ENCODE measurements at places on chromosomes 1 and 21. TPM values are rescaled to one million over a fixed set of nuclear protein-coding genes. Genes with fewer than 3 reads are reported as not detected.

Gene LYSMD1
- total RNA-seq = 0.55 TPM

DNA sequence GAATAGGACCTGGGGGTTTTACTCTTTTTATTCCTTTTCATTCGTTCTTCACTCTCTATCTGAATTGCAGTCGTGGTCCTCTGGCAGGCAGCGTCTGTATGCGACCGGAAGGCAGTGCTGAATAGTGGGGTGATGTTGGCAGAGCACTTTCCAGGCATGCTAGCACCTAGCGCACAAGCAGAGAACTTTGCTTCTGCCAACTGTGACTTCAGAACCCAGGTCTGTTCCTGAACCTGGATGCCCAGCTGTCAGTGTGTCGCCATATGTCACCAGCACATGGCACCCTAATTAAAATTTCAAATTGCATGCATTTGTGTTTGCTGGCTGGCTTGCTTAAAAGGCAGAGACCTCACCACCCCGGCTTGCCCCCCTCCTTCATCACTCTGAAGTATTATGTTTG is 116.2 kb downstream of the NFIA start:
- no peak for DNase-seq

DNA sequence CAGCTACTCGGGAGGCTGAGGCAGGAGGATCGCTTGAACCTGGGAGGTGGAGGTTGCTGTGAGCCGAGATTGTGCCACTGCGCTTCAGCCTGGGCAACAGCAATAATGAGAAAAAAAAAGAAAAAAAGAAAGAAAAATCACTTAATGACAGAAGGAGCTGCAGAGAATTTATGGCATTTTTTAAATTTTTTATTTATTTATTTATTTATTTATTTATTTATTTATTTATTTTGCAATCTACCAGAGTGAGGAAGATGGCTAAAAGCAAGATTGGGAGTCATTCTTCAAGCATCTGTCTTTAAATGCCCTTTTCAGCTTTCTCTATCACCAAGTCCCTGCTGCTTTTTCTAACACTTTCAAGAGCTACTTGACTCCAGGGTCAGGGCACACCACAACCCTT is 91.7 kb downstream of the WDR4 start:
- no peak for DNase-seq

DNA sequence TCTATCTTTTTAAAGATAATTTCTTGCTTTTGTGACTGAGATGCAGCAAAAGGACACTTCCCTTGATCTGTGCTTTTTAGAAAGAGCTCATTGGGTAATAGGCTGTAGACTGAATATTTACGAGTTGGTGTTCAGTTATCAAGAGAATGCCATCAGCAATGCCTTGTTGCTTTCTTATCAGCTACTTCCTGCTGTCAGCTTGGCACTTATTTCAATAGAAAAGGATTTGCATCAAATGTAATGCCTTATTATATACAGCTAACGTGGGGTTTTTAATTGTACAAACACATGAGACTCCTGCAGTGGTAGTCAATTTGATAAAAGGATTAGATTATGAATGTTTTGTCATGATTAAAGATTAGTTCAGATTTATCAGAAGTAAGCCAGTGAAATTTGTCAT is 122.2 kb downstream of the ADGRL2 start:
- no peak for DNase-seq

DNA sequence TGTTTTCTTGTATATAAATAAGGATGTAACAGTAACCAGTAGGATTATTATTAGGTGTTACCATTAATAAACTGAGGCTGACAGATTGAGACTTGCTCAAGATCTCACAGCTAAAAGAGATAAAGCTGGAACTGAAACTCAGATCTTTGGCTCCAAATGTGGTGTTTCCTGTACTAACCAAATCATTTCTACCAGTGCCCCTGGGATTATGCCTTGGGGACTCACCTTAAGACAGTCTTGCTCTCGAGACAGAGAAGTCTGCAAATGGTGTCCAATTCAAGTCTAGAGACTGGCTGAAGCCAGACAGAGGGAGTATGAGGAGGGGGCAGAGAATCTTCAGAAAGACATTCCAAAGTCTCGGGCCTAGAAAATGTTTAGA is 593 bp upstream of the CD53 start:
- DNase-seq = no peak

GRCh38 chr1:235011599-235012435 is 116.8 kb downstream of the TOMM20 start:
- DNase-seq = peak; percentile 93

GRCh38 chr1:42646056-42646455 is 12.2 kb upstream of the PPIH start:
- DNase-seq = no peak

- DNase-seq = no peak
These were observed 21.8 kb downstream of the RPRD2 start for GRCh38 chr1:150385537-150386445.

DNA sequence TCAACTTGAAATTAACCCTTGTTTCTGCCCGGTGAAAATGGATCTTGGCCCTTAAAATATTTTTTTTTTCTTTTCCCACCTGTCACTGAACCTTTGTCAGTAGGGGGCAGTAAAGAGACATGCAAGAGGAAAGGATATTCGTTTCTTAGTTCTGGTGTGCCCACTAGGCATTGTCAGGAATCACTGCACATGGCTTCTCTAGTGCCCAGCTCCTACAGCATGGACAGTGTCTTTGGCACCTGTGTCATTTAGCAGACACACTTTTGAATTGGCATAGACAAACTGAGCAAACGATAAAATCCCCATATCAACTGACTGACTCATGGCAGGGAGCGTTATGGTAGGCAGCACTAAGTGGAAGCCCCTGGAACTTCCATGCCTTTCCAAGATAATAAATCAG is 1048.1 kb downstream of the BRINP3 start:
- DNase-seq = no peak

DNA sequence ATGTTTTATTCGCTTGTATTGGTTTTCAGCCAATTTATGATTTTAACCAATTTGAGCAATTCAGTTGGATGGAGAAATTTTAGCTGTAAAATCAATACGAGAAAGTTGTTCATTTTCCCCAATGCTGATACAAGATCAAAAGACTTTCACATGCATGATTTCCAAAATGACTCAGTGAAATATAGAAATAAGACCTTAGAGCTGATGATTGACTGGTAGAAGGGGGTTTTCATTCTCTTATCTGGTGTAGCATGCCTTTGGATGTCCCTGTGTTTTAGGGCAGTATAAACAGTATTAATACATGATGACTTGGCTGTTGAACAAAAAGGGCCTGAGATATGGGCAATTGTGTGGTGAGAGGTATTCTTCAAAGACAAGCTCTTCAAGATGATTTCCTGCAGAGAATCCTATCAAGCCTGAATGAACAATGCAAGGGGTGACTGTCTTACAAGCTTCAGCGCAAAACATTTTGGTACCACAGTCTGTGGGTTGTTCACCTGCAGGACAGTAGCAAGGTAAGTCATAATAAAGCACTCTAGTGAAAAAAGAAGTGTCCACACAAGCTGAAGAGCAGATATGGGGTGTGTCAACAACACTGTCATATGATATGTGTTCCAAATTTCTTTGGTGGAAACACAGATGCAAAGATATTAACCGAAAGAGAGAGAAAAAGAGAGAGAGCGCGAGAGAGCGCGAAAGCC is 156.2 kb downstream of the TNFSF18 start:
- no peak for DNase-seq

DNA sequence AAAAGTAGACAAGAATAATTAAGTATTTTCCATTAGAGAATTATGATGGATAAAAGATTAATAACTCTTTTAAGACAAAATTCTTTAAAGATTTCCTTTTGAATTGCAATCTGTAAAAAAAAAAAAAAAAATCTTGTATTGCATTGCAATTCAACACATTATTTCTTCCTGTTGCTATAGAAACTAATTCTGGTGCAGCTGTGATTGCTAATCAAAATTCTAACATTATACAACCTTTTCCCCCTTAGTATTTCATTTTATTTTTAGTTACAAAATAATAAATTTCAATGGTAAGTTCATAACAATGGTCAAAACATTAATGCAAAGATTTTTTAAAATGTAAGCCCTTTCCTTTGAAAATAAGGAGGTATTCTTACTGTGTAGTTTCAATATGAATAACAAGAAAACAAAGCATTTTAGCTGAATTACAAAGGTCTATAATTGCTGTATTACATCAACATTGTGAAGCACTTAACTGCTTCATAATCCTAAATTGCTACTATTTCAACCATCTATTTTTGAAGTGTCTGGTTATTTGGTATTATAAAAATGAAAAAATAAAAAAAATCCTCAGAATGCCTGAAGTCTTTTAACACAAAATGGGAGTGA is 135.0 kb downstream of the SYT14 start:
- no peak for DNase-seq

GRCh38 chr1:51247022-51247421 is 10.9 kb downstream of the RNF11 start:
- DNase-seq = no peak

DNA sequence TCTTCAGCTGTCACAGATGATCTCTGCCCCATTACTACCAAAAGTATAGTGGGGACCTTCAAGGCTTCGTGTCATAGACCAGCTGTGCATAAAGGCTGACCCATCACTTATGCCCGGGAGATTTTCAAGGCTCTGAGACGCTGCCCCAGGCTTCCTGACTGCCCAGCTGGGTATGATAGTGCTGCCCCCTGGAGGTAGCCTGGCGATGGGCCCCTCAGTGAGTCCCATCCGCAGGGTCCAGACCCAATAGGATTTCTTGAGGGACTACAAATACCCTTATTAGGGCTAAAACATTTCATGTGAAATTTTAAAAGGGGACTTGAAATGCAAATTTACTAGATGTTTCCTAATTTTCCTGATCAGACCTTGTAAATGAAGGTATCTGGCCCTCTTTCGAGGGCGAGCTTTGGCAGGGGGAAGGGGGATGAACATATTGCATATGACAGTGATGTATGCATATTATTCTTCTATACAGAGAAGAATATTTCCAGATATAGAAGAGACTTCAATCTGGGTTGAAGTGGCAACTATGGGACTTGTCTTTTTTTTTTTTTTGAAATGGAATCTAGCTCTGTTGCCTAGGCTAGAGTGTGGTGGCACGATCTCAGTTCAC is 11.7 kb upstream of the FCMR start:
- DNase-seq = peak; percentile 66
